ENCODE measurements at places on chromosomes 3 and 15.

GRCh38 chr3:155079746-155080487 is at the start of gene MME:
Gene MME, plus strand, starts transcription at chr3:155080319. Its CDS starts 3,849 bp downstream, at chr3:155084168.
- DNase-seq = no peak

DNA sequence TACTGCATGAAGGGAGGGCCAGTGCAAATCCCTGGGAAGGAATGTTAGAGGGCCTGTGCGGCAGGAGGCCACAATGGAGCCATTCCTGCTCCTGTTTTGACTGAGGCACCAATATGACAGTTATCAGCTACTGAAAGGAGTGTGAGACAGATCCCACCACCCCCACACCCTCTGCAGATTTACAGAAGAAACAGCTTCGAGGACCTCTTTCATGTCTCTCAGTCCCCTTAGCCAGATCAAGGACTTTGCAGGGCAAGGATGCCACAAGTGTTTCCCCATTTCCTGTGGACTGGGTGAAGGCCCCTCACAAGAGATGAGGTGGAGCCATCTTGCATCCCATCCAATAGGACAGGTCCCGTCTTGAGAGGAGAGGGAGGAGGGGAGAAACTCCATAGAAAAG is 48.5 kb upstream of the RASGRP1 start:
- DNase-seq = no peak

DNA sequence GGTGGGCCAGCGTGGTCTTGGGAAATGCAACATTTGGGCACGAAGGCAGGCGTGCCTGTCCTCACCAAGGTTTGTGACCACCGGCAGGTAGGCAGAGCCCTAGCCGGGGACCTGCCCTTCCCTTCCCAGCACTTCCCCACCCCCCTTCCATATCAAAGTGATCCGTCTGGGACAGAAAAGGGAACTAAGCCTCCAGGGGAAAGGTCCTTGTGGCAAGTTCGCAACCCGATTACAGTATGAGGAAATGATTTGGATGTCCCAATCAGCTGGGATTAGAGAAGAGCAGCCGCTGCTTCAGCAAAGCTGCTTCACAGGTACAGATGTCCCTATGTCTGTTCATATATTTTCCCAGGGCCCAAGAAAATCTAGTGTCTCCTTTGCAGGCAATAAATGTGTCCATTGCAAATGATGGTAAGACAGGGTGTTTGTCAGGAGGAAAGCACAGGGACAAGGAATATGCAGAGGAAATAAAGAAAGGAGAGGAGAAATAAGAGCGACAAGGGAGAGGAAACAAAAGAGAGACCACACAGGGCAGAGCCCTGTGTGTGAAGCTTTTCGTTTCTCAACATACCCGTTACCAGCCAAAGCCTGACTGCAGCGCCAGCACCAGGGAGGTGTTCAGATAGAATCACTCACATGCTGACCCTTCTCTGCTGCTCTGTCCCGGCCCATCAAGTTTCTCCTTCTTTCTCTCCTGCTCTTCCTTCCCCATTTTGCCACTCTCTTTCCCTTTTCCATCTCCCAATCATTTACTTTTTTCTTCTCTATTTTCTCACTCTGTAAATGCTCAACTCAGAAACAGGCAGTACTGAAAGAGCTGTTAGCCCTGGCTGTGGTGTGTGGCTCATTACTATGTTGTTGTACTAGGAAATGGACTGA is 17.4 kb upstream of the SECISBP2L start:
- DNase-seq = no peak

DNA sequence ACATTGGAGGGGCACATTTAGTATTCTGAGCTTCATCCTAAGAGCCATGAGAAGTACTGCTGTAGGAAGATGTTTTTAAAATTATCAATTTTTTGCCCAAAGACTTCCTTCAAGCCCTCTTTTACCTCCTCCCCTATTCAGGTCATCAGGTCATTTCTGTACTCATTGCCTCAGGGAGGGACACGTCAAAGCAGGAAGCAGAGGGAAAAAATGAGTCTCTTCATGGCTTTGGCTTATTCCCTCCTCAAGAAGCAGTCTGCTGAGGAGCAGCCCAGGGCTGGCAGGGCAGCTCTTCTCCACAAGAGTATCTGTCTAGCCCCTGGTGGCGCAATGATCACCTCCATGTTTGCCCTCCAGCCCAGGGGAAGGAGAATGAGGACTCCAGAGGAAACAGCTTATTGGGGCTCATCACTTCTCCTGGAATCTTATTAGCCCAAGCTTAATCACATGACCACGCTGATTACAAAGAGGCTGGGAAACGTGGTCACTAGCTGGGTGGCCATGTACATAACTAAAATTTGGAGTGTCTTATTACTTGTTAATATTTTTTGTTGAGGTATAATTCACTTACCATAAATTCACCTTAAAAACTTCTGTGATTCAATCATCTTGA is 44.2 kb upstream of the GATA2 start:
- DNase-seq = peak; percentile 79

DNA sequence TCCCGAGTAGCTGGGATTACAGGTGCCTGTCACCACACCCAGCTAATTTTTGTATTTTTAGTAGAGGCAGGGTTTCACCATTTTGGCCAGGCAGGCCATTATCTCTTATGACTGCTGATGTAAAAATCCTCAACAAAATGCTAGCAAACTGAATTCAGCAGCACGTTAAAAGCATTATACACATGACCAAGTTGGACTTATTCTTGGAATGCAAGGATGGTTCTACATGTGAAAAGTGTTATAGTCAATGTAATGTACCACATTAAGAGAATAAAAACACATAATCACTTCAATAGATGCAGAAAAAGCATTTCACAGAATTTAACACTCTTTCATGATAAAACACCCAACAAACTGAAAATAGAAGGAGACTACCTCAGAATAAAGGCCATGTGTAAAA is 20.2 kb downstream of the RNF13 start:
- no peak for DNase-seq

DNA sequence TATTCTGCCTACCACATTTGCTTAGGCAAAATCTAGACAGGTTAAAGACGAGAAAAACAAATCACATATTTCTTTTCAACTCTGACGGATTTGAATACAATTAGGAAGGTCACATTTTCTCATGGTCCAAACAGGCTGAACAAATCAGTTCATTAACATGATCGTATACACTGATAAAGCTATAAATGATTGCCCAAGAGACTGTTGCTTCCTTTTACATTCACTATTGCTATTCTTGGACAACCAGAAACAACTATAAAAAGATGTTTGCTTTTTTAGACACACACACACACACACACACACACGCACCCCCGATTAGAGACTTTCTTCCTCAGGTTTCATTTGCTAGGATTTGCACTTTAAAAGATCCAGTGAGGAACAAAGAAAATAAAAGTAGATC is 122.3 kb upstream of the BHLHE40 start:
- no peak for DNase-seq

DNA sequence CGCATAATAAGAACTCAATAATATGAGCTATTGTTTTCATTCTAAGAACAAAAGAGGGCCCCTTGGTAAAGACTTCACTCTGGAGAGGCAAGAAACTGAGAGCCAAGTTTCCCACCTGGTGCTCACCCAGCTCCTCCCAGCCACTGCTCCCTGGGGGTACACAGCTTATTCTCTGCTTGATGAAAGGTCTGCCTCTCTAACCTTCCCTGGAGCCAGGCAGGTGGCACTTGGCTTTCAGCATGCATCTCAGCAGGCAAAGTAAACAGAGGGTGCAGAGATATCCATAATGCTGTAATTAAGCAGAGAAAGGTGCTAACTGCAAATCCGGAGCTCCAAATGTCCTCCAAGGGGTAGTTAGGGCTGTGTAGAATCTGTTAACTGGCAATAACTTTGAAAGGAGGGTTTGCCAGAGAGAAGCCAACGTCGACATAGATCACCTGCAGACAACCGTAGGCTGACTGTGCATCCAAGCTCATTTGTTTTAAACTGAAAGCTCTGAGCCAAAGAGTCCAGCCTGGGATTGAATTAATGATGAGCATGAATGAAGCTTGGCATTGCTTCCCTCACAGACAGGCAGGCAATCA is 159.6 kb upstream of the PROK2 start:
- DNase-seq = no peak

Measured in DMS79 (cell line).